Stimulated activated CD8-positive, alpha-beta memory T cell treated with anti-CD3 and anti-CD28 coated beads, Interleukin-4, amount 100 ng/mL, for 1 hour (primary cell): ENCODE measurements at places on chromosomes 3 and 15.

DNA sequence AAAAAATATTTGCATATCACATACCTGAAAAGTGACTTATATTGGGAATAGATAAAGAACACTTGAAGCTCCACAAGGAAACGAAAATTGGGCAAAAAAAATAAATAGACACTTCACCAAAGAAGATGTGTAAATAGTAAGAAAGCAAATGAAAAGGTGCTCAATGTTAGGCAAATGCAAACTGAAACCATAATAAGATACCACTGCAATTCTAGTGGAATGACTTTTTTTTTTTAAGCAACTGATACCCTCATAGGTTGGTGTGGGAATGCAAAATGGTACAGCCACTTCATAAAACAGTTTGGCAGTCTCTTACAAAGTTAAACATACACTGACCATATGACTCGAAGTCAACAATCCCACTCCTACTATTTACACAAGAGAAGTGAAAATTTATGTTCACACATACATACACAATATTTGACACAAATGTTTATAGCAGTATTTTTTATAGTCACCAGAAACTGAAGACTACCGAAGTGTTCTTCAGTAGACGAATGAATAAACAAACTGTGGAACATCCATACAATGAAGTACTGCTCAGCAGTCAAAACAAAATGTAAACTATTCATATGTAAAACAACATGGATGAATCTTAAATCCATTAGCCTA lies 176.3 kb downstream of the ZMAT3 start:
- DNase-seq = no peak

- DNase-seq = no peak
Observed at GRCh38 chr3:168090306-168091085, 5.2 kb downstream of the GOLIM4 start.

DNA sequence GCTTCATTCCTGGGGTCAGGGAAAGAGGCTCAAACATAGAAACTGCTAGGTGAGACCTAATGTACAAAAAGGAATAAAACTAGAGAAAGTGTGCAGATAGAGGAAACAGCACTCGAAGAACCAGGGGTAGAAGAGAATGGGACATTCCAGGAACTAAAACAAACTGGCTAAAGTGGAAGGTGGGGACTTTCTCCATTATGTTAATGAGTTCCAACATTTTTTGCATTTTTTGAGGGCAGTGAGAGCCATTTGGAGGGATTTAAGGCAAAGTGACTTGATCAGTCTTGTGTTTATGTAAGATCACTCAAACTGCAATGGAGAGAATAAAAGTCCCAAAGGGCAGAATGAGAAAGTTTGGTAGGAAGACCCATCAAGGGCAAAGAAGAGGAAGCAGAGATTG lies 20.6 kb upstream of the SLC4A7 start:
- no peak for DNase-seq

- DNase-seq = no peak
Observed at GRCh38 chr3:4984511-4984864, 5.3 kb downstream of the BHLHE40 start.

DNA sequence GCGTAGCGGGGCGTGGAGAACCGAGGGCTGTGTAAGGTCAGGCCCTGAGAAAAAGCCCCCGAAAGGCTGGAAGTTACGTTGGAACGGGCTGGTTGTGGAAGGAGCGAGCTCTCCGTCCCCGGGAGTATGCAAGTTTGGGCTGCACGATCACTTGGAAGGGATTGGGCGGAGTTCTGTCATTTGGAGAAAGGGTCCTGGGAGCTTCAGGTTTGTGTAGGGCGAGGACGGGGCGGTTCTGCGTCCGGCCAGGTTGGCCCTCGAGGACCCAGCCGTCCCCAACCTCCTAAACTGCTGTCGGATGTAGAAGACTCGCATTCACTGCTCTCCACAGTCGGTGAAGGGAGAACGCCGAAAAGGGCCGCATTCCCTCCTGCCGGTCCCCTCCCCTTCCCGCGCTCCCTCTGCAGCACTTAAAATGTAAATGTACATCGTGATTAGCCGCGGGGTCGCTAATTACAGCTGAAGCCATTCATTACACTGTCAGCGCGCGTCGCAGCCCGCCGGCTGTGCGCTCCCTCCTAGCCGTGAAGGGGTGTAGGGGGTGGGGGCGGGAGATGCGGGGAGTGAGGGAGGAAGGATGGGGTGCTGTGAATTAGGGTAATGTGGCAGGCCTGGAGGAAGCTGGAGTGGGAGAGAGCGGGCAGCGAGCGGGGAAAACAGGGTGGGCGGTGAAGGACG lies 2.5 kb upstream of the RPP25 start:
- DNase-seq = no peak

- no peak for DNase-seq
Observed at GRCh38 chr3:71308836-71309235, 274.7 kb downstream of the FOXP1 start.

GRCh38 chr3:131998027-131998426 lies 36.8 kb downstream of the CPNE4 start:
- DNase-seq = no peak

- DNase-seq = no peak
Observed at GRCh38 chr3:8509961-8510360, 8.3 kb downstream of the LMCD1 start.

GRCh38 chr15:82108489-82109078 lies 62.8 kb upstream of the MEX3B start:
- DNase-seq = peak; percentile 13

GRCh38 chr15:50140098-50140497 lies 21.1 kb upstream of the ATP8B4 start:
- DNase-seq = no peak

DNA sequence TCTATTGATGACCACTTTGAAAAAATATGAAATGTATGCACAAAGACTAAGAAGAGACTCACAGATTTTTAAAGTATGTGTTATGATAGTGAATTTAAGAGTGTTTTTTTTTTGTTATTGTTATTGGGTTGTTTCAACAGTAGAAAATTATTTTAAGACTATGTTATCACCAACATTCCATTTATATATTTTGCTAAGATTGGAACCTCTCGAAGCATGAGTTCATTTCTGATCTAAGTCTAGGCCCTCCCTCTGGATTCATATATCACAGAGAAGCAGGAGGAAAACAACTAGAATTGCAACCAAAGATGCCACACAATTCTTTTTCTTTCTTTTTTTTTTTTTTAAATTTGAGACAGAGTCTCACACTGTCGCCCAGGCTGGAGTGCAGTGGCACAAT lies 46.8 kb downstream of the ITGB5 start:
- DNase-seq = no peak

- no peak for DNase-seq
Observed at GRCh38 chr3:171829841-171830517, 13.2 kb upstream of the TMEM212 start.

GRCh38 chr3:55725681-55726500 lies 238.8 kb upstream of the WNT5A start:
- DNase-seq = no peak

DNA sequence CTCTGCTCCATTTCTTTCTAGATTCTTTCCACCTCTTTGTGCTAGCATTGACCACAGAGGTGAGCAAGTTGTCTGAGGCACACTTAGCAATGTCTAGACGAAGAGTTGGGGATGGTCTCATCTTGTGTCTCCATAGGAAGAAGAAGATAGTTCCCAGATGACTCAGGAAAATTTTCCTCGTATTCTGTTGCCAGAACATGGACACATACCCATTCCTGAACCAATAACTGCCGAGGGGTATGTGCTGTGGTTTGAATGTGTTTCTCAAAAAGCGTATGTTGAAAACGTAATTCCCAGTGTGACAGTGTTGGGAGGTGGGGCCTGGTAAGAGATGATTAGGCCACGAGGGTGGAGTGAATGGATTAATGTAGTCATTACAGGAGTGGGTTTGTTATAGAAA lies 107.5 kb upstream of the GALNT15 start:
- no peak for DNase-seq

- DNase-seq = no peak
Observed at GRCh38 chr15:76996526-76997401, 1.8 kb downstream of the PSTPIP1 start.

GRCh38 chr3:53881691-53882593 lies at the start of gene ACTR8:
ACTR8 (minus strand) TSS chr3:53882152; CDS start chr3:53882101, 51 bp downstream.
- DNase-seq = peak; percentile 74

GRCh38 chr3:190863119-190863465 lies 598 bp upstream of the GMNC start:
- no peak for DNase-seq

GRCh38 chr3:104612218-104612617 lies 754.5 kb upstream of the ALCAM start:
- no peak for DNase-seq

DNA sequence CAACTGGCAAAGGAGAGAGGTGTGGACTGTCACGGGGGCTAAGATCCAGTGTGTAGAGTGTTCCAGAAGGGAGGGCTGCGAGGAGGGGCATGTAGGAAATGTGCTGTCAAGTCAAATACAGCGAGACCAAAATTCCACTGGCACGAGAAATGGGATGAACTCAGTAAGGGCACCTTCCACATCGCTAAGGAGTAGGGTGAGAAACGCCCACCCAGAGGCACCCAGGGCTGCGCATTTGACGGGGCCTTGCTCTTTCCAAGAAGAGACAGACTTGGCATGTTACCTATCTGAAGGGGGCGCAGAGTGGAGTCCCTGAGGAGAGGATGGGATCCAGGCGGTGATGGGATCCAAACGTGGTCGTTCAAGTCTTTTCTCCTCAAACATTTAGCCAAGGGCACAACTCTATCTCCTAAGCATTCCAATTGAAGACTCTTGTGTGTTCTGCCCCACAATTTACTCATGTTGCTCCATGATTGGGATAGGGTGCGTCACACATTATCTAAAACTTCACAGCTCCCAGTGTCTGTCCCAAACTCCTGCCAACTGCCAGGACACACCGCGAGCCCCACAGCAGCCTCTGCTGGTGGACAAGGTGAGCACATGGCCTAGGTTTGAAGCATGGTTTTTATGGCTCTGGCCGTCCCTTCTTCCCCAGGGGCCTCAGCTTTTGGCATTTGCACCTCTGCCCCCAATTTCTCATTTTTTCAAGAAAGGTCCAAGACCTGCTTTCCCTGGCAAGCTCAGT lies 7.6 kb downstream of the SELENOS start:
- no peak for DNase-seq

- no peak for DNase-seq
Observed at GRCh38 chr3:67635806-67636205, 18.6 kb downstream of the SUCLG2 start.

- DNase-seq = no peak
Observed at GRCh38 chr3:45904931-45905330, 18.6 kb downstream of the CCR9 start.

GRCh38 chr15:50183112-50183794 lies 1.3 kb downstream of the SLC27A2 start:
- DNase-seq = no peak

GRCh38 chr3:127844326-127844942 lies 22.1 kb upstream of the MGLL start:
- DNase-seq = no peak

- DNase-seq = no peak
Observed at GRCh38 chr3:85567071-85567676, 608.4 kb downstream of the CADM2 start.

GRCh38 chr3:195818301-195818700 lies 6.6 kb upstream of the MUC4 start:
- DNase-seq = no peak

- DNase-seq = no peak
Observed at GRCh38 chr3:63477494-63478129, 174.9 kb upstream of the SNTN start.

DNA sequence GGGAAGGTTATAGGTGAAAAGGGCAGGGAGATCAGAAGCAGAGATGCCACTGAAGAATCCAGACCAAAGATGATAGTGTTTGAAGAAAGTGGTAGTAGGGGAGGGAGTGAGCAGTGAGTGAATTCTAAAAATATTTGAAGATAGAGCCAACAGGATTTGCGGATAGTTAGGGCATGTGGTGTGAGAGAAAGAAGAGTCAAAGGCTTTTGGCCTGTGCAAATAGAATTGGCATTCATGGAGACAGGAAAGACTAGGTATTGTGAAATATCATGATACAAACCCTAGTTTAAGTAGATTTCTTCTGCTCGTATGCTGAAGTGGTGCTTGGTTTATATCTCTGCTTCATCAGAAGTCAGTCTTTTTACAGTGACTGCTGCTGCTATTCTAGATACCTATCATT lies 224.2 kb upstream of the CFAP20DC start:
- no peak for DNase-seq

DNA sequence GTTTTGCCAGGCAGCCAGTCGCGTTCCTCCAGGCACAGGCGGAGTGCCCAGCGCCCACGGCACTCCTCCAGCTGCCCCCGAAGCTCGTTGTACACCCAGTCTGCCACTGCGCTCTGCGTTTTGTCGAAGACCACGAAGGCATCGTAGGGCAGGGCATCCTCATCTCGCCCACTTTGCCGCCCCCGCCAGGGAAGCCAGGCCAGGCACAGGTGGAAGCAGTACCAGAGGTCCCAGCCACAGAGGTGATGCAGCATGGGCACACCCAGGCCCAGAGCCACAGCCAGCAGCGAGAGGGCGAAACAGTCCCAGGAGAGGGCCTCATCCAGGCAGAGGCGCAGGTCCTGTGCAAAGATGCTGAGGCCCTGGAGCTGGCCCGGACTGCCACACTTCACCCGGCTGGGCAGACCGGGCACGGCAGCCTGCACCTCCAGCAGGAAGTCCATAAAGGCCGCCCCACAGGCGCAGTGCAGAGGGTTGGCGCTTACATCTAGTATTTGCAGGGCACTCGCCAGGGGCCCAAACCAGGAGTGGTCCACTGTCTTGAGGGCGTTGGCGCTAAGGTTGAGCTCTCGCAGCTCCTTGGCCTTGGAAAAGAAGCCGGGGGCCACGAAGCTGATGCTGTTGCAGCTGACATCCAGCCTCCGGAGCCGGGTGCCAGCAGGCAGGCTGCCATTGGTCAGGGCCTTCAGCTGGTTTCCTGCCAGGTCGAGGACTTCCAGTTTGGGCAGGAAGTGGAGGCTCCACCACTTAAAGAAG lies 3.7 kb downstream of the TLR9 start:
- DNase-seq = peak; percentile 37
